ENCODE measurements at places on chromosomes 4 and X. TPM values are rescaled to one million over a fixed set of nuclear protein-coding genes. Genes with fewer than 3 reads are reported as not detected.

GLRA3 gene
- total RNA-seq = not detected

HTN3 gene
- total RNA-seq = not detected

SMIM9 gene
- total RNA-seq = not detected

SLIT2 gene
- 3.8 TPM for total RNA-seq

CORIN gene
- 3.5 TPM for total RNA-seq

PNMA6F gene
- not detected for total RNA-seq

GRCh38 chrX:7596822-7597221, 246.1 kb upstream of the VCX start:
- no peak for DNase-seq

DNA sequence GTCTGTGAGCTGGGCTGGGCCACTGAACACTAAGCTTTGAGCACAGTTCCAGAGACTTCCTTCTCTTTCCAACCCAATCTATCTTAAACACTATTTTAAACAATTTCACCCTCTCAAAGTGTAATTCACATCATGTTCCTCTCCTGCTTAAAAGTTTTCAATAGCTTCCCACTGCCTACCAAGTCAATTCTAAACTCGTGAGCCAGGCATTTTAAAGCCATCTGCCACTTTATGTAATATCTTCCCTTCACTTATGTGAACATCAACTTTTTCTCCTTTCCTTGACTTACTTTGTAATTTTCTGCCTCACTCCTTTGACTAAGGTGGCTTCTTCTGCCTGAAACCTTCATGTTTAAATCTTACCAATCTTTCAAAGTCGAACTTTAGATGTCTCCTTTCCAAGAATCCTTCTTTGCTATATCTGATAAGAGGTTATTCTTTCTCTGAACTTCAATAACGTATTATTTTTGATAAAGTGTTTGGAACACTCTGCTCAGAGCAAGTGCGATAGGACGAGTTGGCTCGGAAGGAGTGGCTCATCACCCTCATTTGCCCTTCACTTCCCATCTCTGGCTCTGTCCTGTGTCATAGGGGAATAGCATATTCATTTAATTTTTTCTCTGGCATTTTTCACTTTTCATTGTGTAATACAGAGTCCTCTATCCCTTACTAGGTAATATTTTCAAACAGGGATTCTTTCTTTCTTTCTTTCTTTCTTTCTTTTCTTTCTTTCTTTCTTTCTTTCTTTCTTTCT, 13.0 kb upstream of the SPARCL1 start:
- no peak for DNase-seq

DNA sequence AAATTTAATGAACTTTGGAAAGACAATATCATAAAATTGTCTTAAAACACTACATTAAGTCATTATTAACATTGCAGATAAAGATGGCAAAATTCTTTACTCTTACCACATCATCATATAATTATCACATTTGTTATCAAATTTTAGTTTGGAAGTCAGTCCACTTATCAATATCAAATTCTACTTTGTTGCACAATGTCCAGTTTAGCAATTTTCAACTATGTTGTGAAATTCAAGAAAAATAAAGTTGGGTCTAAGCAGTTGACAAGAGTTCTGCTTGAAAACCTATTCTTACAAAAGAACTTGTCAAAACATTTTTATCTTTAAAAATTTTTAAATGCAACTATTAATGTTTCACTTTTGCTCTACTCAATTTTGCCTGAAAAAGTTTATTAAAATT, 44.7 kb upstream of the TET2 start:
- no peak for DNase-seq

GRCh38 chr4:119589165-119589564, 39.4 kb downstream of the PDE5A start:
- DNase-seq = no peak

GRCh38 chr4:22607382-22607781, 85.4 kb upstream of the GBA3 start:
- DNase-seq = peak; percentile 54

- DNase-seq = no peak
Observed at GRCh38 chr4:142339053-142339452, 507.0 kb downstream of the INPP4B start.

GRCh38 chr4:5357870-5358269, 306.6 kb downstream of the STK32B start:
- no peak for DNase-seq

- no peak for DNase-seq
Observed at GRCh38 chr4:89823416-89823815, 13.5 kb downstream of the SNCA start.

DNA sequence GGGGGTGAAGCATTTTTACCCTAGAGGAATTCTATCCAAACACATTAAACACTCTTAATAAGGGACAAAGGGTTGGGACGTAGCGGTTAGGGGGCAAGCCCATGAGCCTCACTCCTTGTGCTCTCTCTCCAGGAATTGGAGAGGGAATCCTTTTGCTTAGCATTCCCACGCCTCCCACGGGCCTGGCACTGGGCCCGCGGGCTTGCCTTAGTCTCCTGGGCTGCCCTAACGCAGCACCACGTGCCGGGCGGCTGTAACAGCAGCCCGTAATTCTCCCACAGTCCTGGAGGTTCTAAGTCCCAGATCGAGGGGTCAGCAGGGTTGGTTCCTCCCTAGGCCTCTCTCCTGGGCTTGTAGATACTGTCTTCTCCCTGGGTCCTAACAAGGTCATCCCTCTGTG, 67.5 kb downstream of the TBL1X start:
- DNase-seq = no peak

- no peak for DNase-seq
Observed at GRCh38 chrX:85111347-85111746, 107.7 kb downstream of the APOOL start.
